ENCODE measurements at places on chromosomes 6 and 20. TPM values are rescaled to one million over a fixed set of nuclear protein-coding genes. Genes with fewer than 3 reads are reported as not detected.

GRCh38 chr6:148892247-148892646 is 145.4 kb downstream of the UST start:
- no peak for DNase-seq

GRCh38 chr6:34230653-34231371 is 5.9 kb upstream of the HMGA1 start:
- DNase-seq = no peak

DNA sequence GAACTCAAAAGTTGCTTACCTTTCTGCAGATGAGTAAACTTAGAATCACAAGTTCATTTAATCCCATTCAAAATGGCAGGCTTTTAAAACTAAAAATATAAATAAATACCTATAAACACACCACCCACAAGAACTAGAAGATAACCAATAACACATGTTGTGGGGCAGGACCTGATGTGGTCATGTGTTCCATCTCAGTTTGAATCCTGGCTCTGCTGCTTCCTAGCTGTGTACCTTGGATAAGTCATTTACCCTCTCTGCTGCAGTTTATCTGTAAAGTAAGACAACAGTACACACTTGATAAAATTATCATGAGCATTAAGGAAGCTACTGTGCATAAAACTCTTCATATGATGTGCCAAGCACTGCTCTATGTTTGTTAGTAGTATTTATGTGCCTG is 22.0 kb downstream of the TRIM27 start:
- DNase-seq = no peak

DNA sequence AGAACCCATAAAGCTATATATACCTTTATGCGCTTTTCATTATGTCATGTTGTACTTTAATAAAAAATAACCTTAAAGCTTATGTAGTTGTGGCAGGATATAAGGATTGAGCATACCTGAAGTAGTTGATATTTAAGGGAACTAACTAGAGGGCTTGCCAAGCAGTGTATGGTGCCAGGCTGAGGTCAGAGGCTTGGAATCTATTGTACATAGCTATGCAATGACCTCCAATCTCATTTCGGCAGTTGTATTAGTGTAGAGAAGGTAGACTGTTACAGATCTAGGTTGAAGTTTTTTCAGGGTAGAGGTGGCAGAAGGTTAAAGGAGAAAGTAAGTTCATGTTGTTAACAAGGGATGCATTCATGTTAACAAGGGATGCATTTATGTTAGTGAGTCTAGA is 397.7 kb upstream of the HS3ST5 start:
- no peak for DNase-seq

DNA sequence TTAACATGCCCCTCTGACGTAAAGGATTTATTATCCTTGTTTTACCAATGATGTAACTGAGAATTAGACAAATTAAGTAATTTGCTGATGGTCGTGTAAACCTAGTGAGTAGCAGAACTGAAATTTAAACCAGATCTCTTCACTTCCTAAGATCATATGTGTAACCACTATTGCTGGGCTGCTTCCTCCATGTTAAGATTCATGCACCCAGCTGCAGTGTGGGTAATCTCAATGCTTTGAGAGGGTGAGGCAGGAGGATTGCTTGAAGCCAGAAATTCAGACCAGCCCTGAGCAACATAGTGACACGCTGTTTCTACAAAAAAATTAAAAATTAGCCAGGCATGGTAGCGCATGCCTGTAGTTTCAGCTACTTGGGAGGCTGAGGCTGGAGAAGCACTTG is 97.9 kb downstream of the L3MBTL3 start:
- no peak for DNase-seq

DNA sequence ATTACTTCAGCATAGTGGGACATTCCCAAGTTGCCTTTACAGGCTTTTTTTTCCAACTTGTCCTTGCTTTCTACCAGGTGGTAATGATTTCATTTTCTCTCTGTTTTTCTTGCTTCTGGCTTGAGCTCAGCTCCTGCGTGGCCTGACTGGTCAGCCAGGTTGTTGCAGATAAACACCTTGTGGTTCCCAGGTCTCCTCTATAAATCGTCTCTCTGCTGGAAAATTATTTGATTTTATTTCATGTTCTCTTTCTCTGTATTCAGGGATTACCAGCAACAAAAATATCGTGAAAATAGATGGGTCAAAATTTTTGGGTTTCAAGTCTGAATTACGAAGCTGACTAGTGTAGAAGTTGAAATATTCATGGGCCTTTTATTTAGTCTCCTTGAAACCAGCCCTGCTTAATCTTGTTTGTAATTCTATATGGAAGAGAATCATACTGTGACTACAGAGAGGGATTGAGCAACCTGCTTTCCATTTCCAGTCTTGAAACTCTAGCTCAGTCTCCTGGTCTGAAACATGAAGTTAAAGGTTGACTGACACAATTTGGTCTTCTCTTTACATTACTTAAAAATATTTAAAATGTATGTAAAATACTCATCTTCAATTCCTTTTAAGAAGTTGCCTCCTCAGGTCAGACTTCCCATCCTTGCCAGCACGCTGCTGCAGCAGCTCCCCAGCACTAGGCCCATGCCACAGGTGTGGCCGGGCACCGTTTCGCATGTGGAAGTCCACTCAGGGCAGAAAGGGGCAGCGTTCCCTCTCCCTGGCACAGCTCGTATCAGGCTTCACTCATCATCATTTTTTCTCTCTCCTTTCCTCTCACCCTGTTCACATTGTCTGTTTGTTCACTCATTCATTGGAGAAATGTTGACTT is 7.1 kb downstream of the DUSP22 start:
- DNase-seq = no peak

GRCh38 chr6:80403365-80403764 is 296.9 kb downstream of the BCKDHB start:
- no peak for DNase-seq

DNA sequence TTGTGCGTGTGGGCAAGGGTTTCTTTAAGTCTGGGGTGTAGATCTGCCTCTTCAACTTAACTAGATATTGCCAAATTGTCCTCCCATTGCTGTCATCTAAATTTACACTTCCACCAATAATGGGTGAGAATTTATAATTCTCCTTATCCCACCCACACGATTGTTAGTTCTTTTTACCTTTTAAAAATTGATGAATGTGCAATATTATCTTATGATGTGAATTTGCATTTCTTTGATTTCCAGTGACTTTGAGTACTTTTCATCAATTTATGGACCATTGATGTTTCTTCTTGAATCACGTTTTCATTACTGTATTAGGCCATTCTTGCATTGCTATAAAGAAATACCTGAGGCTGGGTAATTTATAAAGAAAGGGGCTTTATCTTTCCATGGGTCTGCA is 17.2 kb upstream of the TPD52L1 start:
- no peak for DNase-seq

DNA sequence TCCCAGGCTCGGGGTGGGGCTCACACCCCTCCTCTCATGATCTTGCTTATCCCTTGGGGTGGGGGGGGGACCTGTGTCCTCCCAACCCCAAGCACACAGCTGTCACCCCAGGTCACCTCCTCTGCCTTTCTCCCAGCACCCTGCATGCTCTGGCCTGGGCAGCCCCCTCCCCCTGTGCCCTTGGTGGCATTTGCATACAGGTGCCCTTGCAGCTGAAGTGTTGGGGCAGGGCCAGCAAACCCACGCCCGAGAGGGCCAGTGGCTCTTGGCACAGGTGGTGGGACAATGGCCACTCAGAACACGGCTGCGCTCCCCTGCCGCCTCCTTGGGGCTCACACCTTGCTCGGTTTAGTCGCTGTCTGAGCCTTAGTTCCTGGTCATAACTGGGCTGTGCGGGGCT is 11.3 kb upstream of the MYT1 start:
- DNase-seq = no peak

- DNase-seq = no peak
Observed at GRCh38 chr20:63056236-63057170, 49.7 kb upstream of the BHLHE23 start.

- DNase-seq = no peak
Observed at GRCh38 chr6:119174085-119174445, 95.6 kb upstream of the FAM184A start.

- no peak for DNase-seq
Observed at GRCh38 chr6:143283887-143284645, 166.4 kb downstream of the ADAT2 start.

DNA sequence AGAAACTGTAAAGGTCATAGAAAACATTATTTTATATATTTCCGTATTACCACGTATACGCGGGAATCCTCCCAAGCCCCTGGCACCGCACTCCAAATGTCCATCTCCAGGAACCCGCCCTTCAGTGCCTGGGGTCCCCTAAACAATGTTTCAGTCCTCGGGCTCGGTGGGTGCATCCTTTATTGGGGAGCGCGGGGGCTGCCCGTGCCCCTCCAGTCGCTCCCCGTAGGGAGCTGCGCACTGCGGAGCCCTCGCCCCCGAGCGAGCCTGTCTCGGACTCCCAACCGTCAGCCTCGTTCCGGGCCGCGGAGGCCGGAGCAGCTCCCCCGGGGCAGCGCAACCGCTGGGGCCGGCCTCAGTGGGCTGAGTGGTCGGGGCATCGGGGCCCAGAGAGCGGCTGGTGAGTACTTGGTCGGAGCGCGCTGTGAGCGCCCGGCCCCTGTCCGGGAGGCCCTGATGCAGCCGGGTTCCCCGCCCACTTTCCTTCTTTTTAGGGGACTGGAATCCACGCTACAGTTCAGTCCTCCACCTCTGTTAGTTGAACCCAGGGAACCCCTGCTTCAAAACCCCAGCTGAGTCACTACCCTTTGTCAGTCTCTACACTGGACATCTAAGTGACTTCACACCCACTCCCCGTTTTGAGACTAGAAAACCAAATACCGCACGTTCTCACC is at the start of gene DNAH8:
Gene DNAH8, plus strand, starts transcription at position 296 of the 674 bp plus-strand sequence. CDS start 7,499 bp downstream, outside the sequence.
- no peak for DNase-seq

- DNase-seq = no peak
Observed at GRCh38 chr6:81623106-81623759, 129.2 kb downstream of the TENT5A start.

- no peak for DNase-seq
Observed at GRCh38 chr6:16228709-16229665, 9.4 kb upstream of the GMPR start.

DNA sequence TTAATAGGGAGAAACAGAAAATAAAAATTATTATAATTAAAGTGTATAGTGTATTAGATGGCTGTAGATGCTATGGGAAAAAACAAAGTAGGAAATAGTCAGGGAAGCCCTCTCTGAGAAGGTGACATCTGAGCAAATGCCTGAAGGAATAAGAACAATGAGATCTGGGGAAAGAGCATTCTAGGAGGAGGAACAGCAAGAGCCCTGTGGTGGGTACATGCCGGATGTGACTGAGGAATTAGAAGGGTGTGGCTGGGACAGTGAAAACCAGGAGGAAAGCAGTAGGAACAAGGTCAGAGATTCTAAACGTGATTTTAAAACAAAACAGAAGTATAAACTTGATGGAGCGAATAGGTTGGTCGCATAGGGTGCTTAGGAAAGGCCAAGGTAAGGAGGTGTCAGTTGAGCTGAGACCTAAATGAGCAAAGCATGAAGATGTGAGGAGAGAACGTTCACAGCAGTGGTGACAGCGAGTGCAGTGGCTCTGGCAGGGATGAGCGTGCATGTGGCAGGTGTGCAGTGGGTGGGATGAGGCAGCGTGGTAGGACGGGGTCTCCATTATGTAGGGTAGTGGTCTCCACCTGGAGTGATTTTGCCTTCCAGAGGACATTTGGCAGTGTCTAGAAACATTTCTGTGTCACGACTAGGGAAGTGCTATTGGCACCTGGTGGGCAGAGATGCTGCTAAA is 97.1 kb upstream of the MRPS10 start:
- no peak for DNase-seq

GRCh38 chr6:111809264-111809663 is 64.0 kb downstream of the FYN start:
- DNase-seq = no peak

DNA sequence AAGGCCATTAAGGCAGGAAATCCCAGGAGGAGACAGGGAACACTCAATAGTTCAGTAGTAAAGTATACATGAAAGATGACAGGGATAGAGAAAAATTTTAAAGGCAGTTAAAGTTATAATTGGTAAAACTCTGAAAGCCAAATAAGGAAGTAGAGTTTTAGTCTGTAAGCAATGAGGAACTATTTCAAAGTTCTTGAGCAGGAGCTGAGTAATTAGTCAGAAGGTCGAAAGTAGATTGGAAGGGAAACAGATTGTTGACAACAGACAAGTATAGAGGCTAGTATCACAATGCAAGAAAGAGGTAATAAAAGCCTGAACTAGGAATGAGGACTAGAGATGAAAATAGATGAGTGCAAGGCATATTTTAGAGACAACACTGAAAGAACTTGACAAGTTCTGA is 150.3 kb downstream of the CDK19 start:
- no peak for DNase-seq

Gene DEFB124
- not detected for total RNA-seq

Gene ERVFRD-1
- 0.14 TPM for total RNA-seq

Gene R3HDML
- total RNA-seq = not detected

Gene ARHGAP18
- total RNA-seq = 3.1 TPM

Gene PDRG1
- total RNA-seq = 2.2 TPM

Gene MATN4
- total RNA-seq = not detected

Gene ACSS1
- total RNA-seq = 87.5 TPM

Gene HMGCLL1
- total RNA-seq = 0.84 TPM

Gene CENPB
- 30.5 TPM for total RNA-seq

Gene NKAIN4
- not detected for total RNA-seq
